ELR (cell line): ENCODE measurements at places on chromosomes 2 and 18.
A peak's percentile ranks its signal among the peaks of the same experiment; 100 is the strongest.

DNA sequence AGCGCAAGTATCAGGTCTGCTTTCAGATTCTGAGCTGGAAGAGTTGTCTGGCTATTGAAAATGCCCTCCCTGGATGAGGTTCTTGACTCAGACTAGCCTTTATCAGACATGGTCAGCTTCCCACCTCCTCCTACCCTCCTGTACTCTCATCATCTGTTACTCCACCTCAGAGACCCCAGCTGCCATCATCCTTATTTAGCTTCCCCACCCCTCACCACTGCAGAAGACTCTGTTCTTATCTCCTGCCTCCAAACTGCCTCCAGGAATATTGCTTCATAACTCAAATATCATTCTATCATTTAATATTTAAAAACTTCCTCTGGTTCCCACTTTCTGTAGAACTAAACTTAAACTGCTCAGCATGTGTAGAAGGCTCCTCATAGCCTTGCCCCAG is 31.1 kb upstream of the PPP3R1 start:
- no peak for DNase-seq

GRCh38 chr2:85388878-85389538 is 21.2 kb downstream of the CAPG start:
- no peak for DNase-seq

DNA sequence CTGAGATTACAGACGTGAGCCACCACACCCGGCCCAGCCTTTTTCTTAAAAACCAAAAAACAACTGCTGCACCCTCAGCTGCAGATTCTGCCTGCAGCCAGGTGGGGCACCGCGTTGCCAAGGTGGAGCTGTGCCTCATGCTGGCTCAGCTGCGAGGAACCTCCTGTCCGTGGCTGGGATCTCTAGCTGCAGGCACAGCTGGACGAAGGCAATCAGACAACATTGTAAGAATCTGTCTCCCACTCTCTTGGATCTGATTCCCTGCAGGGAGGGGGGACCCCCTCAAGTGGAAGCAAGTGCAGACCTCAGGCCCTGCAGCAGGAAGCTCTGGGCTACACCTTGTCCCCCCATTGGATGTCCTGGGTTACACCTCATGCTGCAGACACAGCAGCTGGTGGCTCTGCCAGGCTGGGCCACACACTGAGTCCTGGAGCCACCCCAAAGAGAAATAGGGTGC is 24.1 kb downstream of the CIDEA start:
- peak; percentile 45 for DNase-seq

DNA sequence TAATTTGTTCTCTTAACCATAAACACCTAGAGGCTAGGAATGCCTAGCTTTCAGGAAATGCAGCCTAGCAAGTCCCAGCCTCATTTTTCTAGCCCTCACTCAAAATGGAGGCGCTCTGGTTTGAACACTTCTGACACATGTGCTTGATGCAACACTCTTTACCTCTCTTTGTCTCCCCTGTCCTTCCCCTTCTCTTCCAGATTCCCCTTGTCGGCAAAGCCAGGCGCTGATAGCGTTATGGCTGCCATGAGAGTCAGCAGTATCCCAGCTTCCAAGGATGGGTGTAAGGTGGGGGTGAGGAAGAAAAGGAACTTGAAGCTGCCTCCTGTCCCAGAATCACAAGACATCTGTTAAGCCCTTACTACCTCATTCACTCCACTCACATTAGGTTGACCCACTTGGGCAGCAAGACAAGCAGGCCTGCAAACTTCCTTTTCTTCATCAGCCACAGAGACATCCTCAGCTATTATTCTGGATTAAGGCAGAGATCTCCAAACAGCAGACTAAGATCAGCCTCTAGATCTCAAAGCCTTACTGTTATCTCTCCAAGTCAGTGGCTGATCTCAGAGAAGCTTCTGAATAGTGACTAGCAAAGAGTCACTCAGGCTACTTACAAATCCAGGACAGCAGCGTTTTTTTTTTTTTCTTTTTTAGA is 1.9 kb upstream of the ST3GAL5 start:
- DNase-seq, result no peak

DNA sequence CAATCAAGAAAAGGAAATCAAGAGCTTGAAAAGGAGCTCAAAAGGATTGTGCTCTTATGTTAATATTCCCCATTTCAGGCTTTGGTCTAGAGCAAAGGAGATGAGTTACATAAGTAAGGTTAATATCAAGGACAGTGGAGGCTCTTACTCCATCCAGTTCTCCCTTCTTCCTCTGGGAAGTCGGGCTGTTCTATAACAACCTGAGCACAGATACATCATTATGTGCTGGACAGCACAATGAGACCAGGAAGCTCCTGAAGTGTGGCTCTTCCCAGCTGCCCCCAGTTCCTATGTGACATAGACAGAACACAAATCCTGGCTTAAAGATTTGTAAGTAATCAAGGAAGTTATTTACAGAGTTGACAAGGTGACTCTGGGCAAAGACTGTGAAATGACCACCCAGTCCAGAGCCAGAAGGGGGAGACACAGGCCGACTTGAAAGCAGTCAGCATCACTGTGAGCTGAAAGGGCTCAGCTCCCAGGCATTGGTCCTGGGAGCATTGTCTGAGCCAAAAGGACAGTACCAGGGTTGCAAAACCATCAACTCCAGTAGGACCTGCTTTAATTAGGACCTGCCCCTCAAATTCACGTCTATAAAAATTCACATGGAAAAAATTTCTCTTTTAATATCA is 917.6 kb upstream of the ACVR2A start:
- DNase-seq, result peak; percentile 54

- no peak for DNase-seq
These were observed 10.8 kb downstream of the CHN1 start for GRCh38 chr2:174994381-174994780.

- DNase-seq, result no peak
These were observed 128.4 kb upstream of the MEIS1 start for GRCh38 chr2:66306483-66306882.
